NCI-H1048 (cell line): ENCODE measurements at places on chromosomes 3 and 15.

DNA sequence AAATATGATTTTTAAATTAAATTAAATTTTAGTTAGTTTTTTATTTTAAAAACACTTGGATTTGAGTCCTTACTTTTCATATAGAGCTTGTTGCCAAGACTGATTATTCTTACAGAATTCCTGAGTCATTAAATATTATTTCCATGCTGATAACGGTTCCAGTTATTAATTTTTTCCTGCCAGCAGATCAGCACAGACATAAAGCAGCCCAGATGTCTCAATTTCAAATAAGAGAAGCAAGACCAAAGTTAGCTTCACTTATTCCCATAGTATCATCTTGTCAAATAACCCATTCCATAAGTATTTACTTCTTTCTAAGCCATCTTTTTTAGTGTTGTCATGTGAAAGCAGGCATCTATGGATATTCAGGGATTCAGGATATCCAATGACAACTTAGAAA, 75.3 kb downstream of the SSR3 start:
- DNase-seq: no peak

GRCh38 chr3:152254041-152254440, 14.7 kb upstream of the MBNL1 start:
- DNase-seq: no peak

GRCh38 chr3:186361762-186362536, at the start of gene DGKG:
Gene DGKG, minus strand, starts transcription at chr3:186362234. Its CDS starts 41,775 bp downstream, at chr3:186320459.
- DNase-seq: no peak

- DNase-seq: no peak
Observed at GRCh38 chr3:62379321-62379798, 6.0 kb upstream of the FEZF2 start.

- no peak for DNase-seq
Observed at GRCh38 chr15:63517202-63517601, 12.8 kb downstream of the USP3 start.

DNA sequence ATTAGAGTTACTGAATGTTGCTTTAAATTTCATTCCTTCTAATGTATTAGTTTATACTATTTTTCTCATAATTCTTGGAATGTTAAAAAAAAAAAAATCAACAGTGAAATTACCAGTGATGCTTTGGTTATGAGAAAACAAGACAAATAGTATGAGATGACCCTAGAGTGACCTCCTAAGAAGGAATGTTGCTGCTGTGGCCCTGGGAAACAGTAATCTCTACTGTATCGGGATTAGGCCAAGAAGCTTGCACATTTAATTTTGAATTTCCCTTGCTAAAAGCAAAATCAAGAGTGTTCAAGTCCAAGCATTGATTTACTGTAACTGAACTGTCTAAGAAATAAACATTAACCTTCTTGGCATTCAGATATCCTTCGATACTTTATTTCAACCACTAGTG, 18.1 kb downstream of the TOPBP1 start:
- no peak for DNase-seq

GRCh38 chr3:97983933-97984491, 11.8 kb upstream of the RIOX2 start:
- DNase-seq: no peak

DNA sequence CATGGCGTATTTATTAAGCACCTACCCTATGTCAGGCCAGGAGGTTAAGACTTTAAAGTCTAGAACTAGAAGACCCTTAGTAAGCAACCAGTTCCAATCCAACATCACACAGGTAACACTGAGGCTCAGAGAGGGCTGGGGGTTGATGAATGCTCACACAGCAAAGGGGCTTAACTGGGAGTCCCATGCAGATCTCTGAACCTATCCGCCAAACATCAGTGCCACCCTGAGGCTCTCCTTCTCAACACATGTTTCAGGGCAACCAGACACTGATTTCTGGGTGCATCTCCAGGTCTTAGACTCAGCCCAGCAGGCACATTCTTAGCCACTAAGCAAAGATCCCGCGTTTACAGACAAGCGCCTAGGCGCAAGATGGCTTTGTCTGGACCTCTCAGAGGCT, 92.0 kb upstream of the SLC6A11 start:
- no peak for DNase-seq

- DNase-seq: peak; percentile 57
Observed at GRCh38 chr15:35751413-35752133, 205.6 kb upstream of the DPH6 start.

GRCh38 chr15:28885128-28885629, 595 bp upstream of the APBA2 start:
- no peak for DNase-seq

GRCh38 chr3:120350401-120350941, 1.3 kb upstream of the LRRC58 start:
- no peak for DNase-seq

DNA sequence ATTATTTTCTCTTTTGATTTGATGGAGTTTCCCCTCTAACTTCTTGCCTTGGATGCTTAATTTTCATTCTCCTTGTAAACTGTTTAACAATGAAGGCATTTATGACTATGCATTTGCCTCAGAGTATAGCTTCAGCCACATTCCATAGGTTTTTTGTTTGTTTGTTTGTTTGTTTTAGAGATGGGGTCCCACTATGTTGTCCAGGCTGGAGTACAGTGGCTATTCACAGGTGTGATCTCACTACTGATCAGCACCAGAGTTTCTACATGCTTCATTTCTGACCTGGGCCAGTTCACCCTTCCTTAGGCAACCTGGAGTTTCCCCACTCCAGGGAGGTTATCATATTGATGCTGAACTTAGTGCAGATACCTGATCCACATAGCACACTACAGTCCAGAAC, 4.1 kb downstream of the SECISBP2L start:
- DNase-seq: no peak

DNA sequence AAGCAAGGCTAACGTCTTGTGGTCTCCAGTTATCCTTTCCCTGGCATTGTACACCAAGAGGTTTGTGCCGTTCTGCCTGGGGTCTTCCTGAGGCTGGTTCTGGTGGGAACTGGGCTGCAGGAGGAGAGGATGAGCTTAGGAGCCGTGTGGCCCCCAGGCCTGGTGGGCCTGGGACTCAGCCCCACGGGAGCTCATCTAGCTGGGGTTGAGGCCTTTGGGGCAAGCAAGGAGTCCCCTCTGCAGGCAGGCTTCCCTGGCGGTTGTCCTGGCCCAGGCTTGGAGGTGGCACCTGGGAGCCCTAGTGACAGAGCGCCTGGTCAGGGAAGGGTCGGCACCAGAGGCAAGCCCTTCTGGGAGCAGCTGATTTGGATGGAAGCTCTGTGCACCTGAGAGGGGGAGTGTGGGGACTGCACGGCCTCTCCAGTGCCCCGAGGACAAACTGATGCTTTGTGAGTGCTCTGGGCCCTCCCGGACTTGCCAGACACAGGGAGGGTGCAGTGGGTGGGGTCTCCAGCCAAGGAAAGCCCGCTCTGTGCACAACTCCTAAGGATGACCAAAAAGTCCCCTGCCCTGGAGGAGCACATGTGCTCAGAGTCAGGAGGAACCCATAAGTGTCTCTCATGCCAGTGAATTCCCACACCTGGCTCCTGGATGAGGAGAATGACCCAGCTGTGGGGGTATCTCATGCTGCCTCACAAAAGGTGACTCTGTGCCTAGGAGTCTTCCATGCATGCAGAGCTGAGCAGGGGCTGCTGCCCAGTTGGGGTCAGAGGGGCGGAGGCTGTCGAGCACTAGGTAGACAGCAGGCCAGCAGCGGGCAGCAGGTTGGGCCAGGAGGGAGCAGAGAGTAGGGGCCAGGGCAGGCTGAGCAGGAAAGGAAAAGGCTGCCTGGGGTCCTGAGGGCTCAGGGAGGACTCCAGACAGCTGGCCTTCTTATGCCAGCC, 2.7 kb downstream of the PAK6 start:
- no peak for DNase-seq

DNA sequence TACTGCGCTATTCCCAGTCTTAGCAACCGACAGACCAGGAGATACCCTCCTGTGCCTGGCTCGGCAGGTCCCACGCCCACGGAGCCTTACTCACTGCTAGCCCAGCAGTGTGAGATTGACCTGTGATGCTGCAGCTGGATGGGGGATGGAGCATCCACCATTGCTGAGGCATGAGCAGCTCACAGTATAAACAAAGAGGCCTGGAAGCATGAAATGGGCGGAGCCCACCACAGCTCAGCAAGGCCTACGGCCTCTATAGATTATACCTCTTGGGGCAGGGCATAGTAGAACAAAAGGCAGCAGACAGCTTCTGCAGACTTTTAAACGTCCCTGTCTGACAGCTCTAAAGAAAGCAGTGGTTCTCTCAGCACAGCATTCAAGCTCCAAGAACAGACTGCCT, 160.3 kb downstream of the ANXA2 start:
- no peak for DNase-seq

DNA sequence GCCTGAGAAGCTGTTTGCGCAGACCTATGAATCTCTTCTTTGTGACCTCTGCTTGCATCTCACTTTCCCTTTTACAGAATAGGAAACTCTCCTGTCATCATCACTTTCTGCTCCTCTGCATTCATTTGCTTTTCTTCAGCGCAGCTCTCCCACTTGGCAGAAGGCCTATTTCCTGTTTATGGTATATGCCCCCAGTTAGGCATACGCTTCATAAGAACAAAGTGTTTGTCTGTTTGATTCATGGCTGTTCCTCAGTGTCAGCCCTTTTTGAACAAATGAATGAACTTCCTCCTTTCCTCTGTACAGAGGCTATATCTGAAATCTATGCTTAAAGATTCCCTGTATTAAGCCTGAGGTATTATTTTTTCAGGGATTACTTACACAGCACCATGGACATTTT, 1216.9 kb upstream of the GBE1 start:
- no peak for DNase-seq

DNA sequence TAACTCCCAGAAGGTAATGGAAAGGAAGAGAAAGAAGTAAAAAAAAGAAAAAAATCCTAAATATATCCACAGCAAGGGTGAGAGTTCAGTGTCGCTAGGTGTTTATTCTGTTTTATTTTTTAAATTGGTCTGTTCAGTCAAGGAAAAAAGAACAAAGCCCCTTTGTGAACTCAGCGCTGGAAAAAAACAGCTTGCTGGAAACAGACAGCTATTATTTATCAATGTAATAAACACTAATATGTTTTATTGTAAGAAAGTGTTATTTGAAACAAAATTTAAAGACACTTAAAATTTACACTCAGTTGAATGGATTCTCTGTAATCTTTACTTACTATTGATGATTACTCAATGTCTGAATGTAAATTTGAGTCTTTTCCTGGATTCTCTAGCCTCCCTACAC, 32.3 kb upstream of the LEKR1 start:
- no peak for DNase-seq

DNA sequence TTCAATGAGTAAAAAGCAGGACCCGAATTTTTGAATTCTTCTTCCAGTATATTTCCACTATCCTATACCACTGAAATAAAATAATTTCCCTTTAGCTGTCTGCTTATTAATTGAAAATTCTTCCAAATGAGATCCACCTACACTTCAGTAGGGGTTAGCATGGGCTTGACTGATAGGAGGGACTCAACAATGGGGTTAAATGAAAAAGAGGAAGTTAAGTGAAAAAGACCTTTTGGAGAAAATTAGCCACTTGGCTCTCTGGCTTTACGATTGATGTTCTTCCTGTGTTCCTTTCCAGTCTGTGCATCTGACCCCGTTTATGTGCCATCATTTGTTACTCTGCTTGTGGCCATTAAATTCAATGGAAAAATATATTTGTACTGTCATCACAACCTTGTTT, 54.0 kb upstream of the GCNT3 start:
- DNase-seq: no peak

GRCh38 chr3:184981071-184981470, 169.1 kb downstream of the VPS8 start:
- DNase-seq: no peak

- DNase-seq: no peak
Observed at GRCh38 chr15:33396475-33396874, 85.7 kb downstream of the RYR3 start.

DNA sequence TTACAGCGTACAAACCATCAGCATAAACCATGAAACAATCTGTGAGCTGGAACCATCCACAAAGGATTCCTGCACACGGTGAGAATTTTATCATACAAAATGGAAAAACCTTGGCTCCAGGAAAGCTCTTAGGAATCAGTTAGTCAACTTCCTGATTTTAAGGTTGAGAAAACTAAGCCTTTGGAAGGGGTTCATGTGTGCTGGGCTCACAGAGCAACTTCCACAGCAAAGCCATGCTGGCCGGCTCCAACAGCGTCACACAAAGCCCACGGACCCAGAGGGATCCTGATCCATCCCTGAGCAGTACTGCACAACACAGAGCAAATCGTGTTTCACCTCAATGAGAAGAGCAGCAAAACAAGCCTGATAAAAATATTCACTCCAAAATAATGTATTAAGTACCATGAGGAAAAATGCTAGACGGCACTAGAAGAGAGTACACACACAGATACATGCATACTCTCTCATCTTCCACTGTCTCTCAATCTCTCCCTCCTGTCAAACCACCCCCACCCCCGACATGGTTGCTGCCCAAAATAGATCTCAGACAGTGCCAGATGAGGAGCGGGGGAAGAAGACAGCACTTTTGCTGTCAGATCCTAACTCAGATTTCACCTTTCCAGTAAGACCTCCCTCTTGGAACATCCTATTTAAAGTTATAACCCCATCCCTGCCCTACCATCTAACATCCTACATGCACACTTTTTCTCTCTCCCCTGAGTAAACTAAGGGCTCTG, 58.6 kb downstream of the MB21D2 start:
- no peak for DNase-seq

- no peak for DNase-seq
Observed at GRCh38 chr3:112931736-112932521, 43.0 kb downstream of the CD200R1 start.

GRCh38 chr3:71688121-71688520, 37.1 kb downstream of the EIF4E3 start:
- DNase-seq: no peak

GRCh38 chr3:42214064-42214463, 51.9 kb downstream of the CCK start:
- no peak for DNase-seq

GRCh38 chr15:40582726-40583246, 11.3 kb upstream of the KNL1 start:
- no peak for DNase-seq

DNA sequence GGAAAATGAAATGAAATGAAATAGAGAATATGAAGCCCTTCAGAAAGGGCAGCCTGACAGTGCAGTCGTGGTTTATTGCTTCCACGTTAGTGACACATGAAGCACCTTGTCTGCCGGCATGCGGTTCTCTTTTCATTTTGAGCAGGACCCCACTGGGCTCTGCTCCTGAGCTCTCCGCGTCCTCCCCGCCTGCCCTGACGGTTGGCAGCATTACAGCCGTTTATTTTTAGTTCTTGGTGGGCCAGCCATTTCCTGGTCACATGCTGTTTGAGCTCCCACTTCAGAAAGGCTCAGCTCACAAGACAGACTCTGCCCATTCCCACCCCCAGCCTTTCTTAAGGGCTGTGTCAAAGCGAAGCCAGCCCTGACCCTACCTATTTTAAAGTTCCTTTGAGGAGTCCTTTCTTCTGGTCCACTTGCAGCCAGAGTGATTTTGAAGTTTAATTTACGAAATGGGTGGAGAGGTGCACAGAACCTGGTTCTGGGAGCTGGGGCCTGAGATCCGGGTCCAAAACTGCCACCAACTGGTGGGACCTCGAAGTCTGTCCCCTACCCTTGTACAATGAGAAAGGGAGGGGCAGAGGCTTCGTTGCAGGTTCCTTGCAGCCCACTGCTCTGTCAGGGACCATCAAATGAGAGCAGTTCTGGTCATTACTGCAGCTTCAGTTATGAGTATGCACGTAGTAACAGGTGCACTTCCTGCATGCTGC, 60.1 kb downstream of the MGLL start:
- DNase-seq: no peak
